AG08395 (cell line): ENCODE measurements at places on chromosomes 3 and 15.

DNA sequence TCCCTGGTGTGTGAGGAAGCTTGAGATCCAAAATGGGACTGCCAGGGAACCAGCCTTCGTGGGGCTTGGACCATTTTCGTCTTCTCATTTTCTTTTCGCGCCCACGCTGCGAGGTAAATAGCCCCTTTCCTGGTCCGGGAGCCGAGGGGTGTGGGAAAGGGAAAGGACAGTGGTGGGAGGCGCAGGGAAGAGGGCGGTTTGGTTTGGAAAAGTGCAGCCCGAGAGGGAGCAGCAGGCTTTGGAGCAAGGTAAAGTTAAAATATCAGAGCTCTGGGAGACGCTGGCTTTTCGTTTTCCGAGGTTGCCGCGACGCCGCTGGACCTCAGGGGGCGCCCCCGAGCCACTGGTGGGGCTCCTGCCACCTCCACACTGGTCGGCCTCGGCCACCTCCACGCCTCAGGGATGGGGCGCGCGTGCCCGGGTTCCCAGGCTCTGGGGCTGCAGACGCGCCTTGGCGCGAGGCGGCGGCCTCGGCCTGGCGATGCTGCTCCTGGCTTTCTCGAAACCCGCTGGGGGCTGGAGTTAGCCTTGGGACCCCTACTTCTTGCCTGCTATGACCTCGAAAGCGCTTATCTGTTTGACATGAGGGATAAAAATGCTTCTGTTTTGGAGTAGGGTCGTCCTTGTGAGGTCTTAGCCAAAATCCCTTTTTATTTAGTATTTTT lies 3.2 kb downstream of the PTPRG start:
- DNase-seq: peak; percentile 72

DNA sequence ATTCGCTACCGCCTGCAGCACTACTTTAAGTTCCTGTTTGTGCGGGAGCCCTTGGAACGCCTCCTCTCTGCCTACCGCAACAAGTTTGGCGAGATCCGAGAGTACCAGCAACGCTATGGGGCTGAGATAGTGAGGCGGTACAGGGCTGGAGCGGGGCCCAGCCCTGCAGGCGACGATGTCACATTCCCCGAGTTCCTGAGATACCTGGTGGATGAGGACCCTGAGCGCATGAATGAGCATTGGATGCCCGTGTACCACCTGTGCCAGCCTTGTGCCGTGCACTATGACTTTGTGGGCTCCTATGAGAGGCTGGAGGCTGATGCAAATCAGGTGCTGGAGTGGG lies 995 bp downstream of the CHST14 start:
- DNase-seq: peak; percentile 36

GRCh38 chr15:58139276-58139988 lies 1.3 kb downstream of the AQP9 start:
- peak; percentile 62 for DNase-seq

DNA sequence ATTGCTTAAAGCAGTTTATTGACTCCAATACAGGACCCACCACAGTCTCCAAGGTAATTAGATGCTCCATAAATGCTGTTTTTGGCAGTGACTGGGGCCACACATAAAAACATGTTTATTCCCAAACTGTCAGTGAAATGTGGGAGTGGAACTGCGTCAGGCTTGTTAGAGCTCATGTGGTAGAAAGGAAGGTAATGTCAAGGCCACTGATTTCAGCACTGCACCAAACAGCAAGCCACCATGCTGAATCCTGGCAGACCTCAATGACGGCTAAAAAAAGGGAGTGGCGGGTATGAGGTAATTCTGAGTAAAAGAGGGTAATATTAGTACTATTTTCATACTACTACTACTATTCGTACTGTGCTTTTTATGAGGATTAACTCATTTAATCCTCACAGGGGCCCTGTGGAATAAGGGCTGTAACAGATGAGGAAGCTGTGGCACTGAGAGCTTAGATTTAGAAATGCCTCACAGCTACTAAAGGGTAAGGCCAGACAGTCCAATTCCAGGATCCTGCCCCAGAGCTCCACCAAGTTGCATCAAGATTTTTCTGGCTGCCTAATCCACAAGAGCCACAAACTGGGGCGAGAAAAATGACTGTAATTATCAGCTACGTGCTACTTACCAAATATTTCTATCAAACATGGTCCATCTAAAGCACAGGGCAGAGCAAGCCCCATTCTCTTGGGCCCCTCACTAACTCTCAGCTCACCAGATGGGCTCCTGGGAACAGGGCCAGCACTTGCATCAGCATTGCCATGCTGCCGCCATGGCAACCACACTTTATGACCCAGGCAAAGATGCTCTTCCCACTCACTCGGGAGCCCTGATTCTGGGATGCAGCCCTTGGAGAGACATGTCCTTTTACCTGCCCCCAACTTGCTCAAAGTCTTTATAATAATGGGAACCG lies 83.6 kb upstream of the SPATA12 start:
- DNase-seq: peak; percentile 35

DNA sequence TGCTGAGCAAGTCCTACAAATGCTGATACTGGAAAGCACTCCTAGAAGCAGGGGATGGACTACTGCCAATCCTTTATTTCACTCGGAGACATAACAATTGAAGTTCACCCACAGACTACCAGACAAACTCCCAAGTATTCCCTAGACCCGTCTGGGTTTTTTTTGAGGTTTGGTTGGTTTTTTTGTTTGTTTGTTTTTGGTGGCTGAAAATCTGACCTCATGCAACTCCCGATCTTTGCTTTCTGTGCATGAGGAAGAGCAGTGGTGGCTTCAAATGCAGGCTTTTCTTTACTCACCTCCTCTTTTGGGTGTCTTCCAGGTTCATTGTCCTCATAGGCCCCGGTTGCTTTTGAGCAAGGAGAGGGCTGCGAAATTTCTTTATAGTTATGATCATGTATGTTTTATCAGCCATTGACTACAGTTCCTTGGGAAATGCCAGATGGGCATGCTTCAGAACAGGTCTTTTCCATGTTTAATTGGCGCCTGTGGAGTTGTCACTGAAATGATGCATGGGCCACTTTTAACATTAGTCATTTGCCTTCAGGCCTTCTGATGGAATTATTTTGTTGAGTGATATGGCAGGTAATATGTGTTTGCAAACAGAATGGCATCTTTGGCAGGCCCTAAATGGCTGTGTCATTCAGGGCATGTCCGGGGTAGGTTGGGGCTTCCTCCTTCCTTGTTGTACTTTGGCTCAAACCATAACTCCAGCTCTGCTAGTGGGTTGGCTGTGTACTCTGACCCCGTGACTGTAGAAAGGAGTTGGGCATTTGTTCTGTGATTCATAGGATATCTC lies 81.3 kb upstream of the ZBED2 start:
- DNase-seq: no peak
